ENCODE measurements at places on chromosomes 6 and 20. TPM values are rescaled to one million over a fixed set of nuclear protein-coding genes. Genes with fewer than 3 reads are reported as not detected.

- DNase-seq: no peak
Observed at GRCh38 chr20:45945678-45946148, 11.2 kb downstream of the PCIF1 start.

DNA sequence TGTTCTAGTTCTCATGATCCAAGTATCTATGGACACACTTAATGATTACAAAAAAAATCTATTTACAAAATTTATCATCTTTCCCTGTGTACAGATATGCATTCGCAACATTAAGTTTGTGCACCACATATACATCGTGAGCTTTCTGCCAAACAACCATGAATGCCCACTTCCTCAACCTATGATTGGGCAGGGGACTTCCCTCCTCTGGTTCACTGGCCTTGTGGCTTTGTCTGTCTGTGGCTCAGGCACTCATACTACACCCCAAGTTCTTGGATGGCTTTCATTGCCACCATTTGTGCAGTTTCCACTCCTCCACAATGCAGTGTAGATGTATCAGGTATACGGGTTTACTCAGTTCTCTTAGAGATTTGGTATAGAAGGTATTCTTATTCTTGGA lies 74.9 kb downstream of the HS3ST5 start:
- no peak for DNase-seq

The MOG gene
- total RNA-seq: not detected

The TMEM217 gene
- 1.8 TPM for total RNA-seq

DNA sequence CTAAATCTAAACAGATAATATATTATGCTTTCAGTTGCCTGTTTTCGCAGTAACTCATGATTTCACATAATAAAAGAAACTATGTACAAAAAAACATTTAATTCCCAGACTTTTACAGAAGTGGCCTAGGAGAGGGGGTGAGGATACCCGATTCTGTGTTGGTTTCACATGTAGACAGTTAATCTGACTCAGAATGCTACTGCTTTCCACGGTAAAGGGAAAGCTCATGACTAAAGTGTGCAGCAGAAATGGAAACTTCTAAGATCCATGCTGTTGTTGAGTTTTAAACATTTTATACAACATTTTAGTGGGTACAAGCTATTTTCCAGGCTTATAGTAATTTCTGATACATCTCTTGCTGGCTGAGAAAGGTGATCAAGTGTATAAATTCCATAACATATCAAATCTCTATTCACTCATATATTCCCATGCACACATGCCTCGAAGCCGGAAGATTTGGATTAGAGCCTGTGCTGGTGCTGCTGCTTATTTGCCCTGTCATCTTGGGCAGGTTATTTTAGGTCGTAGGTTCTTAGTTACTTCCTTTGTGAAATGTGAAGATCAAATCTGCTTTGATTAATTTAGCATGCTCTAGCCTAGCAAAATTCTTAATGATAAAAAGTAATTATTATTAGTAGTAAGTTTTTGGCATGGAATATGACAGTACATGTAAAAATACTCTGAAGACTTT lies 896.7 kb upstream of the MAP3K7 start:
- DNase-seq: no peak

- DNase-seq: no peak
Observed at GRCh38 chr6:47335466-47335865, 25.8 kb upstream of the TNFRSF21 start.

- no peak for DNase-seq
Observed at GRCh38 chr20:36506253-36506652, 35.1 kb upstream of the MYL9 start.

- no peak for DNase-seq
Observed at GRCh38 chr6:169668203-169668847, 33.5 kb downstream of the WDR27 start.

The AK9 gene
- 8.8 TPM for total RNA-seq

GRCh38 chr6:4904461-4905025 lies 99.3 kb downstream of the RPP40 start:
- DNase-seq: no peak

GRCh38 chr6:17945111-17945510 lies 42.3 kb downstream of the KIF13A start:
- no peak for DNase-seq

The ANGPT4 gene
- total RNA-seq: 0.81 TPM

- DNase-seq: no peak
Observed at GRCh38 chr20:49518576-49518975, 36.1 kb upstream of the KCNB1 start.

- peak; percentile 66 for DNase-seq
Observed at GRCh38 chr20:38126146-38126921, 38.7 kb downstream of the TGM2 start.

DNA sequence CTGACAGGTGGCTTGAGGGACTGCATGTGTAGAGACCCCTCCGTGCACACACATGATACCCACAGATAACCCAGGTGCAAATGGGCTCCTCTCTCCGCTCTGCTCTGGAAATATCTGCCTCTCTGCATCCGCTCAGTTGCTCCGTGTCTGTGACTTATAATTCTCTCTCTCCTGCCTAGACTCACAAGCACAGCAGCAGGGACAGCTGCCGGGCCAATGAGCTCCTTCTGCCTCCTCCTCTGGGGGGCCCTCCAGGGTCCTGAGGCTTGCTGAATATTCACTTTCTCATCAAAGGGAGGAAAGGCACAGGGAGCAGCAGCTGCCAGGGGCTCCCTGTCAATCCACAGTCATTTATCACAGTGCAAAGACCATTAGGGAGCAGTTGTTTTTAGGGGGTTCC lies 24.1 kb downstream of the LRFN2 start:
- DNase-seq: no peak

- no peak for DNase-seq
Observed at GRCh38 chr20:3606021-3606420, 57.2 kb downstream of the GFRA4 start.

GRCh38 chr20:36593347-36593929 lies 12.1 kb upstream of the RAB5IF start:
- DNase-seq: no peak

DNA sequence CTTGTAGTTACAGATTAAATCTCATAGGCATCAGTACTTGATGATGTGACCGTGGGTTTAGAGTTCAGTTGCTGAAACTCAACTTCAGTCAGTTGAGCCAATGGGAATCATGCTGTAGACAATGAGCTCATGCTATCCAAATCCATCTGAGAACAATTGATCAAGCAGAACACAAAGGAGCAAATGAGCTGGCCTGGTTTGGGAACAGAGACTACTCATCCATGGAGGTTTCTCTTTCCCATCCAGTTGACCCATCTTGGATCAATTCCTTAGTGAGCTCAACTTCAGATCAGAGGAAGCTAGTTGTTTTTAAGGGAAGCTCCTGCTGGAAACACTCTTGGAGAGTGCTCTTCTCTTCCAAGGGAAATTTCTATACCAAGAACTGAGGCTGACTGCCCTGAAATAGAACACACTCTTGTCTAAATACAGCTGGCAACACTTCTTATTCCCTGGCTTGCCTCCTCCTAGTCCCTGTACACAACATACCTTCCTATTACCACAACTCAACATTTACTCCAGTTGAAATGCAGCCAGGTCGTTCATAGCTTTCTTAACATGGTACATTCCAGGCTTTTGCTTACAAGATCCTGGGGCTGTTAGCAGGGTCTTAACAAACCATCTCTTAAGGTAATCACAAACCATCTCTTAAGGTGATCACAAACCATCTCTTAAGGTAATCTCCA lies 203.9 kb upstream of the PRDM1 start:
- no peak for DNase-seq

- DNase-seq: no peak
Observed at GRCh38 chr20:51643390-51643789, 100.9 kb upstream of the NFATC2 start.

The TRMT11 gene
- 17.7 TPM for total RNA-seq

The MOXD1 gene
- 24.0 TPM for total RNA-seq

GRCh38 chr20:1166948-1167720 lies 17.6 kb downstream of the TMEM74B start:
- DNase-seq: no peak

- no peak for DNase-seq
Observed at GRCh38 chr6:32941214-32941768, 463 bp upstream of the HLA-DMB start.

- no peak for DNase-seq
Observed at GRCh38 chr20:1810926-1811620, 84.1 kb upstream of the SIRPA start.

DNA sequence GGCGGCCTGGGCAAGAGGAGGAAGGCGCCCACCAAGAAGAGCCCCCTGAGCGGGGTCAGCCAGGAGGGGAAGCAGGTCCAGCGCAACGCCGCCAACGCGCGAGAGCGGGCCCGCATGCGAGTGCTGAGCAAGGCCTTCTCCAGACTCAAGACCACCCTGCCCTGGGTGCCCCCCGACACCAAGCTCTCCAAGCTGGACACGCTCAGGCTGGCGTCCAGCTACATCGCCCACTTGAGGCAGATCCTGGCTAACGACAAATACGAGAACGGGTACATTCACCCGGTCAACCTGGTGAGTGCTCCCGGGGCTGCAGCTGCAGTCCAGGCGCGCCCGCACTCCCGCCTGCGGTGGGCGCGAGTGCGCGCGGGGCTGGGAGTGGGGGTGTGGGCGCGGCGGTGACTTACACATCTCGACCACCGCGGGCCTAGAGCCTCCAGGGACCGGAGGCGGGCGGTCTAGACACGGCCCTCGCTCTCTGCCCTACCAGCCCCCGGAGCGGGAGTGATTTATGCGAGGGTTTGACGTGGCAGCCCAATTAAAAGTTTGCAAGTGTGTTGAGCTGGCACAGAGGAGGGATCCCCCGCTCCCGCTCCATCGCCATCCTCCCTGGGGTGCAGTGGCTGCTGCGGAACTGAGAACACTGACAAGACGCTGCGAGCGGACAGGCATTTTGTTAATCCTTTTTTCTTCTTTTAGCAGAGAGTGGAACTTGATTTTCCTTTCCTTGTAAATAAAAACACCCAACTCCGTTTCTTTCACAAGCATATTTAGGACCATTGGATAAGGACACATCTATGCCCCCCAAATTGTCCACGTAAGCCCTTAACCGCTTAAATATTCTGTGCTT lies 867 bp downstream of the TCF21 start:
- DNase-seq: no peak

The B3GAT2 gene
- not detected for total RNA-seq

The CST1 gene
- total RNA-seq: not detected

DNA sequence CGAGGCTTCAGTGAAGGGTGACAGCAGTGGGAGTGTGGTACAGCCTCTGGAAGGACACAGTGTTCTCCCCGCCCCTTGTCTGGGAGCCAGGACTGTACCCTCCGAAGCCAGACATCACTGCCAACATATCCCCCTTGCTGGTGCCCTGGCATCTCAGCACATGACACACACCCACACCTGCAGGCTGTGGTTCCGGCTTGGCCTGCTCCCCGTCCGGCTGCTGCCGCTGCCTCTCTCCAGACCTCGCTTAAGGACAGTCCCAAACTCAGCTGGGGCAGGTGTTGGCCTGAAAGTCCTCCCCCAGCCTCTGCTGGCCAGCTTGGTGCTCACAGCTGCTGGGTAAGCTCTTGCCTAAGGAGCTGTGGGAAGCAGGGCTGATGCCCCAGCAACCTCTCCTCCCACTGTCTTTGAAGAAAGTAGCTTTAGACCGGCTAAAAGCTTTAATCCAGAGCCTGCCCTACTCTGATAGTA lies 7.0 kb downstream of the EMILIN3 start:
- DNase-seq: no peak

- DNase-seq: no peak
Observed at GRCh38 chr6:137123078-137123477, 50.4 kb downstream of the IL22RA2 start.

GRCh38 chr6:168362276-168362990 lies 42.9 kb upstream of the DACT2 start:
- DNase-seq: peak; percentile 39

DNA sequence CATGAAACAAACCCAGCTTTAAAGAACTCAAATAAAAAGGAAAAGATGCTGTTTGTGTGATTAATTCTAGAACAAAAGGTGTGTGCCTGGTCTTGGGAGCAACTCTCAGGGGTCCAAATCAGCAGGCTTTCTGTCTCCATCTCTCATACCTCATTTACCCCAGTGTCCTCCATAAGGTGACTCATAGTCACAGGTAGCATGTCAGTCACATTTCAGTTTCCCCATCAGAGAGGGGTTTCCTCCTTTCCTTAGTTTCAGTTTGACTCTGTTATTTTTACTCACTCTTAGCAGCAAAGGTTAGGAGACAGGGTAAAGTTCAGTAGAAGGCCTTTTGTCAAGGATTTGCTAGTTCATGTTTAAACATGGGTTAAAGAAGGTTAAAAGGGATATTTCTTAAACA lies 46.2 kb downstream of the OGFRL1 start:
- no peak for DNase-seq

- no peak for DNase-seq
Observed at GRCh38 chr6:18262702-18263417, 1.5 kb downstream of the DEK start.

- no peak for DNase-seq
Observed at GRCh38 chr6:168188369-168189199, 109.6 kb upstream of the FRMD1 start.

- DNase-seq: no peak
Observed at GRCh38 chr6:154501578-154501868, 9.0 kb downstream of the CNKSR3 start.

DNA sequence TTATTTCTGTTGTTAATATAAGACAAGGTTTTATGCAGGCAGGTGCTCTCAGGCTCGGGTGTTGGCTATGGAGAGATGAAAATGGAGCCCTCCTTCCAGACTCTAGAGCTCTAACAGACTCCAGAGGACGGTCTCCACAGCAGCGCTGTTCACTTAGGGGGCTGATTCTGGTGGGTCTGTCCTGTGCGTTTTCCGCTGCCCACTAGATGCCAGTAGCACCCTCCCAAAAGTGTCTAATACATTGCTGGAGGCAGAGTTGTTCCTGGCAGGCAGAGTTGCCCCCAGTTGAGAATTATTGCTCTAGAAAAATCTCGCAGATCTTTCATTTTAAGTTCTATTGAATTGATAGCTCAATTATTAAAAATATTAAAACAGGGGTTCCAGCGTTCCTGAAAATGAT lies 109.9 kb downstream of the MAP3K4 start:
- no peak for DNase-seq

DNA sequence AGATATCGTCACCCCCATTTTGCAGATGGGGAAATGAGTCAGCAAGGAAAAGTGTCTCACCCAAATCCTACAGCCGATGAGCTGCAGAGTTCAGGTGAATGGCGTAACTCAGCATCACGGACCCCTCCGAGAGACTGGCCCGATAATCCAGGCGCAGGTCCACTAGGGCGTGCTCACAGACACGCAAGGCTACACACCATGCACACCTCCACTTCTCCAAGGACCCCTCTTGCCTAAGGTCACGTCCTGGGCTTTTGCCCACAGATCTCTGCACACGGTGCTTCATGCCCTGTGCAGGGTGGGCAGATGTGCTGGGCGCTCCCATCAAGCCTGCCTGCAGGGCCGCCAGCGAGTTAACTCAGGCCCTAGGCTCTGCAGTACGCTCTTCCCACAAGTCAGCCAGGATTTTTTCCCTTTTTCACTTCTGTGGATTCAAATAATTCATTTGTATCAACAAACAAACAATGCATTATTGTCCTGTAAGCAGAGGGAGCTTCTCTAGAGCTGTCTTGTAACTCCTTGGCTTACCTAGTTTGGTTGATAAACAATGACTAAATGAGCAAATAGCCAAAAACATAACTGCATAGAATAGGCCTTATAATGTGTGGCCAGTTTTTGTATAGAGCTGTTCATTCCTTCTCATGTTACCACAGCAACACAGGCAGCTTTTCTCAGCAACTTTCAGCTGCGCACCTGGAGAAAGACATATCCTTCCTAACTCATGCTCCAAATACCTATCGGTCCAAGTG lies 139.1 kb downstream of the AGPAT4 start:
- DNase-seq: no peak

The SRMS gene
- total RNA-seq: not detected
